ENCODE measurements at places on chromosomes 5 and 9.

DNA sequence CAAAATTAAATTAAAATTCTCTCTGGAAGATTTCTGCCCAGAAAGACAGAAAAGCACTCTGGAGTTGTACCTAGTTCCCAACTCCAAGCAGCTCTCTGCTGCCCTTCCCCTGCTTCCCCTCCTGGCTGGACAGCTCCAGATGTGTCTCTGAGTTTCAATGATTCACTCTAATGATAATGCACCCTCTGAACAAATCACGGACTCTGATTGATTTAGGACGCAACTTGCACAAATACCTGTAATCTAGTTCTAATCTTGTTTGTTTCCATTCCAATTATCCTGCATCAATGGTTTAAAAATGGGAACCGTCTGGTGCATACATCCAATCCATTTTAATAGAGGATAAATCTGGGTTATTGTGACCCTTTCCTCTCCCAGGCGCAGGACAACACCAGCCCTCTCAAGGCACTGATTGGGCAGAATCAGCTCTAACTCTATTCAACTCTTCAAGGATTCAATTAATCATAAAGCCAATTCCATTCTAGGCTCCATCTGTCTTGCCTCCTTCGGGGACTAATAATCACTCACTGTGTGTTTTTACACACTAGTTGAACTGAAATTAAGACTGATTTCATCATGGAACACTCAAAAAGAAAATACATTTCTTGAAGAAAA, 111.2 kb upstream of the LRRTM2 start:
- no peak for DNase-seq

DNA sequence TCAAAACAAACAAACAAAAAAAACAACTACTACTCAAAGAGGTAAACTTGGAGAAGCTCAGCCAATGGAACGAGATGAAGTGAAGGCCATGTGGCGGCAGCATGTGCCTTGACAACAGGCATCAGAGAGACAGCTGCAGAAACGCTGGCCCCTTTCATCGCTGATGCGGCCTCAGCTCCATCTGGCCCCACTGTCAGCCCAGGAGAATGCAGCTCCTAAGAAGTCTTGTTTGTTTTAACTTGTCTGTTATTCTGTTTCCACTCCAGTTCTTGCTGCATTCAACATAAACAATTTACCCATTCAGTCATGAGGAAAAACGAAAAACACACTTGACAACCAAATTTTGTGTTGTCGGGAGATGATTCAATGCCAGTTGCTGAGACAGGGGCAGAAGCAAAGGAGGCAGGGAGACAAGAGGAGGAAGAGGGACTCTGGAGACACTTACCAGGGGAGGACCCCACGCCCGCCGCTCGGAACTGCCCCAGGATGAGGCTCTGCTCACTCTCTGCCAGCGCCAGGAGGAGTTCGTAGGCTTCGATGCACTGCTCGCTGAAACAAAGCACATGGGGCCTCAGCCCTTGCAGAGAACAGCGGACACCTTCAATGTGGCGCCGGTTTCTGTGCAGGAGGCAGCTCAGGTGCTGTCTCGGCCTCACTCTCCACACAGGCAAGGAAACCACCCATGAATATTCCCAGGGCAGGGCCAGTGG, 91.2 kb downstream of the DCP2 start:
- DNase-seq = no peak

GRCh38 chr5:4020400-4020799, 424.8 kb downstream of the IRX1 start:
- DNase-seq = no peak

DNA sequence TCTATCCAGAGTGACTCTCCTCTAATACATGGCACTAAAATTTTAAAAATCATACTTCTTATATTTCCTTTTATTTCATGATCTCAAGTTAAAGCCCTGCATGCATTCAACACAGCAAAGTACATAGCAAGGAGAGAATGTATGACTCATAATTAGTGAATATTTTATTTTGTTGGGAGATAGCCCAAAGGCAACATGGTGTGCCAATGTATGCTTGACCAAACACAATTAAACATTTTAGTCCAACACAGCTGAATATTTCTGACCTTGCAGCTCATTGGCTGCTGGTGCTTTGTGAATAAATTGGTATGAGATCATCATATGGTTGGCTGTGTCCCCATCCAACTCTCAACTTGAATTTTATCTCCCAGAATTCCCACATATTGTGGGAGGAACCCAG, 103.5 kb downstream of the NPR3 start:
- DNase-seq = no peak

GRCh38 chr9:93308158-93308602, 124.2 kb downstream of the WNK2 start:
- peak; percentile 5 for DNase-seq

GRCh38 chr9:72899734-72900477, 52.9 kb downstream of the ALDH1A1 start:
- DNase-seq = no peak

DNA sequence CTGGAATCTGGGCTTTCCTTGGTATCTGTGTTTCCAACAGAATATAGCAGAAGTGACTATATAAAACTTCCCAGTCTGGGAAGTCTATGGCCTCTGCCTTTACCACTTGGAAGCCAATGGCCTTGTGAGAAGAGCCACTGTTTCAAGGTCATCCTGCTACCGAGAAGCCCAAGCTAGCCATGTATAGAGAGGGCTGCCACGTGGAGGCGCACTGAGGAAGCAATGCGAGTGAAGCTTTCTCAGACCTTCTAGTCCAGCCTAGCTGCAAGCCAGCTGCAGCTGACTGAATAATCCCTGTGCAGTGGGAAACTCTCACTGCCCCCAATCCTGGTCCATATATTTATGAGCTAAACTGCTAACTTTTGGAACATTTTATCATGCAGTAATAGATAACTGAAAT, 661.8 kb upstream of the RIOK2 start:
- DNase-seq = no peak

DNA sequence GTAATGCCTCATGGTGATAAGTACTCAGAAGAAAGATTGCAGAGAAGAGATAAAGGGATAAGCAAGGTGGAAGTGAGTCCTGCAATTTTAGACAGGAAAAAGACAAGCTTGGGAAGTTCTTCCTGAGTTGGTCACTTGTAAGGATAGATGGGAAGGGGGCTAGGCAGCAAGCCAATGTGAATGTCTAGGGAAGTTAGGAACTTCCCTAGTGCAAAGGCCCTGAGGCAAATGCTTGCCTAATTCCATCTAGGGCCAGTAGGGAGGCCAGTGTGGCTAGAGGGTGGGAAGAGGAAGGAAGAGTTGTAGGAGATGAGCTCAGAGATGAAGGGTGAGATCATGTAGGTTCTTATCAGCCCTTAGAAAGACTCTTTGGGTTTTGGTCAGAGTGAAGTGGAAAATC, 206.6 kb downstream of the MAT2B start:
- no peak for DNase-seq

GRCh38 chr5:143145243-143146160, 258.0 kb downstream of the NR3C1 start:
- no peak for DNase-seq

DNA sequence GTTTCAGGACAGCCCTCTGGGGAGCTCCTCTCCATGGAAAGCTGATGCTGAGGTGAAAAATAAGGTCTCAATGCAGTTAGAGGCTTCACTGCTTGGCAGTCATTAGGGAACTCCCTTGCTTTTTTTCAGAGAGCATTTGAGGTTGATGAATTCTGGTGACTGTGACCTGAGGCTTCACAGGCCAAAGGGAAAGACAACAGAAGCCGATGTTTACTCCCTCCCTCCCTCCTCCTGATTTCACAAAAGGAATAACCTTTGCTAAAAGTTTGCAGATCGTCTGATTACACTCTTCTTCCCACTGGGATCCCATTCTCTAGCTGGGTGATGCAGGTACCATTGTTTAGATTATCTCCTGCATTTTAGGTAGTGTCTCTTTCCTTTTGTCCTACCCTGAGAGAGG, 329.4 kb downstream of the KIF4B start:
- no peak for DNase-seq

DNA sequence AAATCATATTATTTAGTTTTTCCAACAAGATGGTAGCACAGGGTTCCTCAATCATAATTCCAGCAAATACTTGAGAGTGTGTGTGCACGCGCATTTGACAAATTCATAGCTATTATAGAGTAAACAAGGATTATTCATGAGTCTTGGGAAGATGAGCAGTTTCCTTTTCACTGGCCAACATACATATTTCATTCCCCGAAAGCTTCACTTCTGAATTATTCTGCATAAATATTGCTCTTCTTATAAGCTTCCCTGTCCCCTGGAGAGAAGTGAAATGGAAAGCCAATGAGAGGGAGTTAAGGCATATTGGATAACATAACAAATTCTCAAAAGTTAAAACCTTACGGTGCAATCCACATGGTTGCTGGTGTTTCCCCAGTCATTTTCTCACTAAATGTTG, 386.4 kb upstream of the SEMA6A start:
- DNase-seq = no peak

DNA sequence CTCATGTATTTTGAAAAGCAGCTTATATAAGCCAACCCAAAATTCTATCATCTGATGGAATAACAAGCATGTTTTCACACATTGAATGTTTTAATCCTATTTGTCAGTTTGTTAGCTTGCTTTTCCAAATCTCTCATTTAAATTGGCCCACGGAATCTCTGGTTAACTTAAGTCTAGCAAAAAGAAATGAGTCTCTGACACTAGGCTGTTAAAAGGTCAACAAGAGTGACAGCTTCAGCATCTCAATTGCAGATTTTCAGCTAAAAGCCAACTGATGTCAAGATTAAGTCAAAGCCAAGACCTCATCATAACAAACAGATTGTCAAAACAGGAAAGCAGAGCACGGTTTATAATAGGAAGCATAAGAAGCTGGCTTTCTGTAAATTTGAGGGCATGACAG, 49.4 kb upstream of the CDH9 start:
- DNase-seq = no peak

- peak; percentile 36 for DNase-seq
These were observed 48.1 kb downstream of the PAX5 start for GRCh38 chr9:36985769-36986467.

GRCh38 chr5:90169078-90169477, 240.5 kb downstream of the CETN3 start:
- DNase-seq = no peak

GRCh38 chr9:101495810-101496209, 37.8 kb upstream of the RNF20 start:
- DNase-seq = no peak

GRCh38 chr5:10559871-10560270, 4.0 kb upstream of the ANKRD33B start:
- no peak for DNase-seq

- no peak for DNase-seq
These were observed 216.0 kb downstream of the ADAMTSL1 start for GRCh38 chr9:18689921-18690320.

GRCh38 chr5:126523818-126524510, 71.1 kb downstream of the ALDH7A1 start:
- no peak for DNase-seq

GRCh38 chr5:176608937-176609723, 826 bp downstream of the GPRIN1 start:
- DNase-seq = peak; percentile 41

DNA sequence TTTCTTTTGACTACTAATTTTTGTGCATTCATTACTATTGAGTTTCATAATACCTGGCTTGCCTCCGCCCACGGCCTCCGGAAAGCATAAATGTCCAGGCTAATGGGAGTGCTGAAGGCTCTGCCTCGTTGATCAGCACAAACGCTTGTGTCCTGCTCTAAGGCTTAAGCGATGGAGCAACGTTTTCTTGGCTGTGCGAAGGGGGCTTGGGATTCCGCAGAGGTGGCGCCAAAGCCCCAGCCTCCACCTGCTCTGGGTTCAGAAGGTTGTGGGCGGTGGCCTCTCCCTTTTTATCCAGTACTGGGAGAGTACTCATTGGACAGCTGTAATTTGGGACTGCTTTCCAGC, 19.7 kb downstream of the ANXA2R start:
- peak; percentile 65 for DNase-seq

GRCh38 chr5:158832096-158832685, 267.5 kb downstream of the EBF1 start:
- DNase-seq = no peak

DNA sequence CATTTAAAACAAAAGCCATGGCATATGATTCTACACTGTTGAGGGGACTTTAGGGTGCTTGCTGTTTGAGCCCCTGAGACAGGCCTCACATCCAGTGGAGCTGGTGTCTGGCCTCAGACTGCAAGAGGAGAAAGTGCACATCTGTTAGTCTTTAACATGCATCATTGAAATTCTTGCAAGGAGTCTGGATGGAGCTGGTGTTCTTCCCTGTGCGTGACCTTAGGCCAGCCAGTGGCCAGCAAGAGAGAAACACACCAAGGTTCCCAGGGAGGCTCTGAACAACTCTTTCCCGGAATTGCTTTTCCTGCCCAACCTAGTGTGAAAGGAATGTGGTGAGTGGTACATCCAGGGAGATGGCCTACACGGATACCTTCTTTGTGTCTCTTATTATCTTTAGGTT, 282.8 kb upstream of the TNC start:
- DNase-seq = no peak

All from activated T-cell treated with anti-CD3 and anti-CD28 coated beads, Interleukin-2, amount 50 U/mL, for 48 hours (primary cell).